ELR (cell line): ENCODE measurements at places on chromosomes 11 and 22.

- DNase-seq = no peak
Measured at GRCh38 chr11:71327156-71328085, 75.0 kb upstream of the SHANK2 start.

- DNase-seq = no peak
Measured at GRCh38 chr11:70319396-70320076, 49.0 kb downstream of the PPFIA1 start.

DNA sequence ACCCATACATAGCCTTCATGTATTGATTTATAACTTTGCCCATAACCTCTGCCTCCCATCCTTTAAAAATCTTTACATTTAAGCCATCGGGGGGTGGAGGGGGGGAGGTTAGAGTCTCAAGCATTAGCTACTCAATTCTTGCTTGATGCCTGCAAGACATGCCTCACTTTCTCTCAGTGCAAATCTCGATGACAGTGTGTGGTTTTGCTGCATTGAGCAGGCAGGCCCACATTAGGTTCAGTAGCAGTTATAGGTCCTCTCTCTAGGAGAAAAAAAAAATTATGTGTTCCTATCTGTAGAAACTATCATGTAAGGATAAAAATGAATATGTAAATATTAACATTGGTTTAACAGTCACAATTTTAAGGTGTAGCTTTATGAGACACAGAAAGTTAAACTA lies 314.0 kb upstream of the ANO3 start:
- DNase-seq = no peak

- peak; percentile 47 for DNase-seq
Measured at GRCh38 chr11:15493066-15493465, 378.3 kb downstream of the INSC start.

DNA sequence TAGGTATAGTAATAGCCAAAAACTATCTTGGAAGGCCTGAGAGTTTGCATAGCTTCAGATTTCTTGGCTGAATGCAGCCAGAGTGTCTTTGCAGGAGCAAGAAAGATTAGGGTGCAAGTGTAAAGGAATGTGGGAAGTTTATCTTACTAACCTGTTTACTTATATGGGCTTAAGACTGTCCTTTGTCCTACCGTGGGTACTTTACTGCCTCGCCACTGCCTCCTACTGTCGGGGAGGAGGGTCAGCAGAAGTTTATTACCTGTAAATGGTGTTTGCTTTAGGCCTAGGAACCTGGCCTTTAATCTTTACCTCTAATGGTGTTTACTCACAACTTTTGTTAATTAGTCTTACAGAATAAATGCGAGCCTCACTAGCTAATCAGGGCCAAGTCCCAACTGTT lies 633.8 kb downstream of the DLG2 start:
- DNase-seq = peak; percentile 16

GRCh38 chr22:37556710-37557109 lies 3.6 kb upstream of the CDC42EP1 start:
- DNase-seq = no peak

GRCh38 chr11:69033431-69033830 lies 15.3 kb upstream of the TPCN2 start:
- DNase-seq = no peak

DNA sequence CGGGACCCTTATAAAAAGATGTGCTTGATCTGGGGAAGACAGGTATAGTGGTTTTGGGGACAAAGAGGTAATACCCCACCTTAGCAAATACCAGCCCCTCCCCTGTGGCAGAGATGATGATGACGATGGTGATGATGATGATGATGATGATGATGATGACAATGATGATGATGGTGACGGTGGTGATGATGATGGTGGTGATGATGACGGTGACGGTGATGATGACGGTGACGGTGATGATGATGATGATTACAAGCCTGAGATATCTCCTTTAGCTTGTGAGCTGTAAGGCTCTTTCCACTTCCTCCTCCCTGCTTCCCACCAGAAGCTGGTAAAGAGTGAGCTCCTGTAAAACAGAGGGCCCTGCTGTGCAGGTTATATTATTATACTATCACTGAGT lies 89.5 kb upstream of the TMEM45B start:
- no peak for DNase-seq

GRCh38 chr11:116093481-116094270 lies 589.5 kb upstream of the CADM1 start:
- DNase-seq = no peak

- no peak for DNase-seq
Measured at GRCh38 chr11:11532574-11532973, 89.2 kb downstream of the GALNT18 start.
